AG20443 (cell line): ENCODE measurements at places on chromosomes 2 and 18.
A peak's percentile ranks its signal among the peaks of the same experiment; 100 is the strongest.

DNA sequence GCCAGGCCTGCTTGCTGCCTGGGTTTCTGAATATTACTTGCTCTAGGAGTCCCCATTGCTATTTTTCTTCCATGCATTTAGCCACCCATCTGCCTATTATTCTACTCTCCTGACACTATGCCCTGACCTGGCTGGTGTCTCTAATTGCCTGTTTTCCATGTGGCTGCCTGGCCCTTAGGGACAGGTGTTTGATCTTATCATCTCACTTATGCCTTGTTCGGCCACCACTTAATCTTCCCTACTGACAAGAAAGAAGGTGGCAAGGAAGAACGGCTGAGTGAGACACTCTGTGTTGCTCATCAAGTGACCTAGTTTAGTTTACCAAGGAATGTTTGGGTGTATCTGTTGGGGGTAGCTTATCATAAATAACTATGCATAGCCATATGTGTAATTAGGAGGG, 50.4 kb upstream of the RAPH1 start:
- no peak for DNase-seq

GRCh38 chr2:64978514-64979268, 10.5 kb upstream of the SLC1A4 start:
- DNase-seq = peak; percentile 56

DNA sequence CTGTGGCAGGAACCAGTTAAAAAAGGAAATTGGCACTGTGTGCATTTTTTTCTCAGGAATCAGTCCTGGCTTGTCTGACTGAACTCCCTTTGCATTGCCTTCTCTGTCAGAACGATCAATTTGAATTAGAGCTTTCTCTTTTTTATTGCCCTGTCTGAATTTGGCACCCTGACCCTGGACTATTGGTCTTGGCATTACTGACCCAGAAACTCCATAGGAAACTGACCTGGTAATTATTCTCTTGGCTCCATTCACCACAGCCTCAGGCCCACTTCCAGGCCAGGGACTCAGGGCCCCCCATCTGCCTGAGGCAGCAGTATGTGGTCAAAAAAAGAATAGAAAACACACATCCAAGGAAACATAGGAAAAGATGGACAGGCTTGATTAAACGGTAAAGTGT, 32.0 kb upstream of the CCDC88A start:
- DNase-seq = no peak

- no peak for DNase-seq
These were observed 492.4 kb upstream of the ACVR2A start for GRCh38 chr2:147352264-147353071.

GRCh38 chr2:23221236-23221635, 163.7 kb upstream of the KLHL29 start:
- no peak for DNase-seq

DNA sequence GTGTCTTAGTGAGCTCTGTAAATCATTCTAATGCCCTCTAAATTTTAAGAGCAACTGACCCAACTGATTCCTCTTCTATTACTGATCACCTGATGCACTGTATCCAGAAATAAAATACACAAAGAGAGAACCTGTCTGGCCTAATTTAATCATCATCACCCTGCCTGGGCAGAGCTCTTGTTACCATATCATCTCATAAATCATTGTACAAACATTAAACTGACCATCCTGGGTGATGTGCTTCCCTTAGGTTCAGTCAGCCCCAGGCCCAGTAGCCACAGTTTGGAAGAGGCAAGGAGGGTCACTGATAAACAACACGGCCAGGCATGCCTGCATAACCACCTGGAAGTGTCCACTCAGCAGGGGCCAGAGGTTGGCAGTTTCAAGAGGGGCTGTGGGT, 22.7 kb upstream of the ACMSD start:
- DNase-seq = no peak

DNA sequence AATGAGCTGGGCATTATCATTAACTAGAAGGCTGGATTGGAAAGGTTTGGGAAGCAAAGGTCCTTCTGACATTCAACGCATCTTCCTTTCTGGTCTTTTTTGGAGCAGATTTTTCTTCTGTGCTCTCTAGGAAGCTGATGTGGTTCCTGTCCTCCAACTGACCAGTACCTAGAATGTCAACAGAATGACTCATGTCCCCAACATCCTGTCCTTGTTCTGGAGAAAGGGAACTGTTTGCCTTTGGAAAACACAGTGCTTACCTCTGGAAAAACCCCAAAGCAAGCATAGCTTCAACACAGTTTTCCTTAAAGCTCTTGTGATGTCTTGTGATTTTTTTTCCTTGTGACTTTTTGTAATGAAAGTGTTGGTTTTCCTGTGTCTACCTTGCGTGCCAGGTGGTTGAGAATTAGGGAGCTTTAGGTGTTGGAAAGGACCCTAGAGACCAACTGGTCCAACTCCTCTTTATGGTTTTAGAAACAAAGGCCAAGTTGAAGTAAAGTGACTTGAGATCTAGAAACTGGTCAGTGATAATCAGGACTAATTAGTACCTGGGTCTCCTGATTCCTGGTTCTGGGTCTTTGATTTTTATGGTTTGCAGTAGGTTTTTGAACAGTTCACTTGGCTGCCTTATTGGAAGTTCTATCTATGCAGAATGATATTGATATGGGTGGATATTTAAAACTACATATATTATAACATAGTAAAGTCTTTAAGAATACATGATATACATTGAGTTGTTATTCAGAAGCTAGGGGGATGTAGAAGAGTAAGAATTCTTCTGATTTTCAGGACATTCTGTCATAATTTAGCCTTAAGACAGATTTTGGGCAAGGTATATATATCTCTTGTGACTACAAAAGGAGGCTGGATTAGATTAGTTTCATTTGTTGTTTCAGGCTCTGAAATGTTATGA, 70.5 kb downstream of the FMNL2 start:
- no peak for DNase-seq

DNA sequence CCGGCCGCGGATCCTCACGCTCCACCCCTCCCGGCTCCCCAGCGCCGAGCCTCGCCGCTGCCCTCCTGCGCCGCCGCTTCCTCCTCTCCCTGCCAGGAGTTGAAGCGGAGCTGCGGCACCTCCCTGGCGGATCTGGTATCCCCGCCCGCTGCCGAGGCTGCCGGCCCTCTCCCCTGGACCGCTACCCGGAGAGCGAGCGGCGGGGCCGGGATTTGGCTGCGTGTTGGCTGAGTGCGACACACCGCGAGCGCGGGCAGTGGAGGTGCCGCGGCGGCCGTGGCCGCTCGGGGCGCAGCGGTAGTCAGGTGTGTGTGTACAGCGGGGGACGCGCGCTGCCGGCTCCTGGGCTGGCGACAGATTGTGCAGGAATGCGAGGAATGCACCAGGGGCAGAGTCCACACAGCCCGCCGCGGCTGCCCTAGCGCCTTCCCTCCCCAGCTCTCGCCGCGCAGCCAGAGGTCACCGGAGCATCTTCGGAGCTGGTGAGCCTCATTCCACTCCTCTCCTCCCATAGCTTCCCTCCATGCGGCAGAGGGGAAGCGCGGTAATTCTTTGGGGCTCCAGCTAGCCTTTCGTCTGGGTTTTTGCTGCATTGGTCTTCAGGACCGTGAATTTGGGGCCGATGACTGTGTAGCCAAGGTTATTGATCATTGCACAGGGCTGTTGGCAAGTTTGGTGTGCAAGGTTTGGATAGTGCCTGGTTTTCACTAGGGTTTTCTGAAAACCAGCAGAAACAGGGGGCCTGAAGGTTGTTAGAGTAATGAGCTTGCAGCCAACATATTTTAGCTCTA, 1.3 kb downstream of the PKP4 start:
- peak; percentile 81 for DNase-seq

DNA sequence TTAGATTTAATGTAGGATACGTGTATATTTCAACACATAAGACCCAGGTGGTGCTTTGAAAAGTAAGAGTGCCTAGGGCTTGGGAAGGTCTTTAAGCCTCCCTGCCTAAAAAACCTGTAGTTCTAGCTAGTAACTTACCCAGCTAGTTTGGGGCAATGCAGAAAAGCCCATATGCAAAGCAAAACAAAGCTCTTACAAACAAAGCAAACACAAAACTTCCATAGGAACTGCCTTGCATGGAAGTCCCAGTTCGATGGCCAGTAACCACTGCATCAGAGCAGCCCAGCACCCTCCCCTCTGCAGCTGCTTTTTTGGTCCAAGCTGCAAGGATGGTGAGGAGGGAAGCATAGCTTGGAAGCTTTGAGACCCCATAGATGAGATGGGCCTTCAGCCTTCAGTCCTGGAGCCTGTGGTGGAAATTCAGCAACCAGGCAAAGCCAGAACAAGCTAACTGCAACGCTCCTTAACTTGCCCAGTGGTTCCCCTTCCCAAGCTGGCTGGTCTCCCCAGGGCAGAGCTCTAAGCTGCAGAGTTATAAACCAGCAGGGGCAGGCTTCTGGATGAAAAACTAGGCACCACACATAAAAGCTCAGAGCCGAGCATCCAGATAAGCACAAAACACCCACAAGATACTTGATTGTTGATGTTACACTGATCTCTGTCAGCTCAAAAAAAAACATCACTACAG, 16.2 kb downstream of the C2orf76 start:
- no peak for DNase-seq

- DNase-seq = no peak
These were observed 31.8 kb downstream of the ARHGAP25 start for GRCh38 chr2:68766376-68766845.

DNA sequence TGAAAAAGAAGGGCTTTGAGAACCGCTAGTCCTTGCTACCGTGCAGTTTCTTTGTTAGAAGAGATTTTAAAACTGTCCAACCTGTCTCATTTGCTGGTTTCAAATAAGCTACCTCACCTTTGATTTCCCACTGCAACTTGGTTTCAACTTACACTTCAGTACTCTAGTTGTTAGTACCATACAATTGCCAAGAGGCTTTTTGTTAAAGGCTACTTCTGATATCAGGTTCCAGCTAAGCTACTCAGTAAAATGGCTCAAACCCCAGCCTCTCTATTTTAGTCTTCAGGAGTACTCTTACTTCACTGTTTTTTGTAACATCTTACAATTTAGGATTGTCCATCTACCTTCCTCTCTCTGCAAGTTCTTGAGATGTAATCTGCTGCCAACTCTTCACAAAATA, 91.6 kb downstream of the INO80D start:
- DNase-seq = no peak

DNA sequence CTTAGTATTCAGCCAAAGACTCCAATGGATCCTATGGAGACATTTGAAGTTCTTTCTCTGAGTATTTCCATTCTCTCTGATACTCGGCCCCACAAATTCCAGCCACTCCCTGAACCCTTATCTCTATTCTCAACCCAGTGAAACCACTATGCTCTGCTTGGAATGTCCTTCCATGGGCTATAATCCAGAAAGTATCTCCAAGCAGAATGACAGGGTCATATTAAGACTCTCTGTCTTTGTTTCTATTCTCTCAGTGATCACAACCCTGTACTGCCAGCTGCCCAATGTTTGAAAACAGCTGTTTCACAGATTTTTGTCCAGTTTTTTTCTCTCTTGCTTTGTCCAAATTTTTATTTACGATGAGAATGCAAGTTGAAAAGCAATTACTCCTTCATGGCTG, 21.9 kb downstream of the CHMP3 start:
- no peak for DNase-seq

GRCh38 chr2:191108331-191108730, 42.5 kb downstream of the STAT4 start:
- no peak for DNase-seq

DNA sequence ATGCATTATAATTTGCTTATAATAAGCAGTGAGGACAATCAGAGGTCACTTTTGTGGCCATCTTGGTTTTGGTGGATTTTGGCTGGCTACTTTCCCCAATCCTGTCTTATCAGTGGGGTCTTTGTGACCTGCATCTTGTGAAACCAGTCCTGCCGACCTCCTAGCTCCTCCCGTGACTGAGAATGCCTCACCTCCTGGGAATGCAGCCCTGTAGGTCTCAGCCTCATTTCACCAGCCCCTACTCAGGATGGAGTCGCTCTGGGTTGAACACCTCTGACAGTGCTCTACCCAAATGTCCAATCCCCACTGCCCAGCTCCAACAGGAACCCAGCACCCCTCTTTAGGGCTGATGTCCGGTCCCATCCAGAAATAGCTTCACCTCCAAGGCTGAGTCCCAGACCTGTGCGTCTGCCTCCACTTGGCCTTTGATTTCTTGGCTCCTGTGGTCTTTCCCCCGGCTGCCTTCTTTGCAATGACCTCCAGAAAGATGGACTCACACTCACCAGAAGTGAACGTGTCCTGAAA, 31.3 kb upstream of the PXDN start:
- DNase-seq = no peak

DNA sequence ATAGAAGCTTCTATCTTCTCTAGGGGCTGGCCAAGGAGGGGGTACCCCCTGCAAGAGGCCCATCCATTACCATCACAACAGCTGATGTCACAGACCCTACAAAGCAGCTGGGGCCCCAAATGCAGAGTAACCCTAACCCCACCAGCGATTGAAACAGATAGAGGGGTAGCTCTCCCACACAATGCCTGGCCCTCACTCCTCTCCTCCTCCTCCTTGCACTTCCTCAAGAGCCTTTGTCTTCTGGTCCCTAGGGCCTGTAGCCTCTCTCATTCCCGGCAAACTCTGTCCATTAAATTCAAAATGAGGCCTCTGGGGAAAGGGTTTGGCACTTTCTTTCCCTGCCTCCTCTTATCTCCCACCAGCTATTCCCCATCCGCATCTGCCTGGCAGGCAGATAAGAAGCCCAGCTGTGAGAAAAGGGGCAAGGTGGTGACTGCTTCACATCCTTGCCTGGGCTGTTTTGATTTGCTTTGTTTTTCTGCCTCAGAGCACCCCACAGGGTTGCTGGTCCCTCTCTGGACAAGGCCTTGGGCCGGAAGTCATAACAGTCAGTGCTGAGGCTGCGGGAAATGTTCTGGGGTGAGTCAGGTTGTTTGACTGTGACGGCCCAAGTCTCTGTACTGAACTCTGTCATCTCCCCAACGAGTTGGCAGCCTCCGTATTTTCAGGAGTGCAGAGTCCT, 26.1 kb upstream of the CYP26B1 start:
- DNase-seq = no peak
